ENCODE measurements at places on chromosomes 11 and 22.

- DNase-seq = no peak
Measured at GRCh38 chr11:40391679-40392078, 1067.8 kb downstream of the LRRC4C start.

DNA sequence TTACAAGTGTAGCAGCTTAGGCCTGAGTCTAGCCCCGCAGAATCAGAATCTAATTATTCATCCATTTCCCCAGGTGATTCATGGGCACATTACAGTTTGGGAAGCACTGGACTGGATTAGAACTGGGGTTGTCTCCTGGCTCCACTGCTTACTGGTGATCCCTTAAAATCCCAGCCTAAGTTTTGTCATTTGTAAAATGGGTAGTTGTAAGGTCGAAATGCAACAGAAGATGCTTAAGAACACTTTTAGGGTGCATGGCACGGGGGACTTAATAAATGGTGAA, 1.3 kb downstream of the STX3 start:
- DNase-seq = no peak

GRCh38 chr11:118111019-118111743, 24.4 kb upstream of the SMIM35 start:
- no peak for DNase-seq

GRCh38 chr22:44391481-44392445, 79.0 kb upstream of the SHISAL1 start:
- DNase-seq = no peak

GRCh38 chr11:130023204-130023603, 20.6 kb upstream of the PRDM10 start:
- no peak for DNase-seq

DNA sequence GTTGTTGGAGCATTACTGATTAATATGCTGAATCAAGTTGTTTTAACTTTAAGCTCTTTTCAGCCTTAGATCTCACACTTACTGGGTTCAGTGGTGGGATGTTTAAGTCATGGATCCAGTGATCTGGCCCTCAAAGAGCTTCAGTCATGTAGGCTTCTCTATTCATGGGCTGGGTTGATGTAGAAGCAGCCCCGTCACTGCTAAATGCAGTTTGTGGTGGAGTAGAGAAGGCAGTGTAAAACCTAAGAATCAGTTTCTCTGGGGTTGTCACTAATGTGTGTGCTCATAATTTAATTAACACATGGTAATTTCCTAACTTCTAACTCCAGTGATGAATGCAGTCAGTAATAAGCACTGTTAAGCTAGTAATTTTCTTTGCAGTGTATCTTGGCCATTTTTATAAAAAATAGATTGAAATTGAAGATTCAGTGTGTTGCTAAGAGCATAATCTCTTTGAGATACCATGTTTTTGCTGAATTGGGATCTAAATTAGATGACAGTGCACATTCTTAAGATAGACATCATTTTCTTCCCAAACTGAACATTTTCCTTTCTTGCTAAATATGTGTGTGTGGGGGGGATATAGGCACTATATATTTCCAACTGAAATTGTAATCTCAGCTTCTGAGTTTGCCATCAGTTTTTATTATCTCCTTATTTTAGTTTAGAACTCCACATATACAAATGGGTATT, 9.0 kb downstream of the SPCS2 start:
- no peak for DNase-seq

GRCh38 chr22:38285018-38285417, 12.2 kb upstream of the TMEM184B start:
- DNase-seq = no peak

DNA sequence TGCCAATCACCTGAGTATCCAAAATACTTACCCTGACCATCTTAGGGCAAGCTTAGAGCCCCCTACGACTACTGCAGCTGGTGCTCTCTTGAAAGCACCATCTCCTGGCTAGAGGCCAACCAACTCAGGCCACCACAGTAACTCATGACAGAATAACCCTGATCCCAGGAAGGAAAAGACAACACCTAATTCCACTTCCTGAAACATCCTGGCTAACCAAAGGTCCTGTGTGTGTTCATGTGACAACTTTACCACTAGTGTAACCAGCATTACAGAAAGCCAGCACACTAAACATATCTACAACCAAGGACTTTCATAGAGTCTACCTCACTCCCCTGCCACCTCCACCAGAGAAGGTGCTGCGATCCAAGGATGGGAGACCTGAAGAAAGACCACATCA, 17.4 kb upstream of the TMEM45B start:
- DNase-seq = no peak

- DNase-seq = no peak
Measured at GRCh38 chr11:87861030-87861429, 314.2 kb downstream of the RAB38 start.

- DNase-seq = peak; percentile 11
Measured at GRCh38 chr11:68750195-68751003, 921 bp downstream of the TESMIN start.

- no peak for DNase-seq
Measured at GRCh38 chr22:48868554-48868953, 959.1 kb downstream of the BRD1 start.

DNA sequence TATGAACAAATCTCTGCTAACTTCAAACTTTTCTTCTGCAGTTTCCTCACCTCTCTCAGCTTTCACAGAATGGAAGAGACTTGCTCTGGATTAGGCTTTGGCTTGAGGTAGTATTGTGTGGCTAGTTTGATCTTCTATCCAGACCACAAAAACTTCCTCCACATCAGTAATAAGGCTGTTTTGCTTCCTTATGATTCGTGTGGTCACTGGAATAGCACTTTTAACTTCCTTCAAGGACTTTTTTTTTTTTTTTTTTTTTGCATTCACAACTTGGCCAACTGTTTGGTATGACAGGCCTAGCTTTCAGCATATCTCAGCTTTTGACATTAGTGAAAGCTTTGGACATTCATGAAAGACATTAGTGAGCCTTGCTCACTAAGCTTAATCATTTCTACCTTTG, 47.5 kb upstream of the LRRC55 start:
- DNase-seq = no peak

- no peak for DNase-seq
Measured at GRCh38 chr11:10451426-10452116, 3.5 kb upstream of the AMPD3 start.

DNA sequence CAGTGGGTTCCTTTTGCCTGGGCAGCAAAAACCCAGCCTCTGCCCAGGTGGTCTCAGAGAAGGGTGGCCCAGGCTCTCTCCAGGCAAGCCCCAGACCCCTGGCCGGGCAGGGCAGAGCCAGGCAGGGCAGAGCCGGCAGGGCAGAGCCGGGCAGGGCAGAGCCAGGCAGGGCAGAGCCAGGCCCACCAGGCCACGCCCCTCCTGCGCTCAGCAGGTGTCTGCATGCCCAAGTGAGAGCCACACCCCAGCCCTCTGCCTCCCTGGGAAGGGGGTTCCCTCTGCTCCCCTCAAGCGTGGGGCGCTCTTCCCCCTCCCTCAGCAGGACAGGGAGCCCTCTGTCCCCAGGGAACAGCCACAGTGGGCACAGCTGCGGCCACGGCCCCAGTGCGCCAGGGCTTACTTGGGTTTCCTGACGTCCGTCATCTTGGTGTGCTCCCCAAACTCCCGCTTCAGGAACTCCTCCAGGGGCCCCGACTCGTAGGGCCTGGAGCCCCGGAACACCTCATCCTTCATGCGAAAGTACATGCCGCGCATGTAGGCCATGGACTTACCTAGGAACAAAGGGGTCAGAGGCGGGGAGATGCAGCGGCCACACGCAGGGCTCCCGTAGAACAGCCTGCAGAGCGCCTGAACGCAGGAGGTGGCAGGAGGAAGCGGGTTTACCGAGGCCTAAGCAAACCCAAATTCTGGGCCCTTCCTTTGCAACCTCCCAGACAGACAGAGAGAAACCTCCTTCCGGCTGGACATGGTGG, 10.1 kb upstream of the BAIAP2L2 start:
- no peak for DNase-seq

DNA sequence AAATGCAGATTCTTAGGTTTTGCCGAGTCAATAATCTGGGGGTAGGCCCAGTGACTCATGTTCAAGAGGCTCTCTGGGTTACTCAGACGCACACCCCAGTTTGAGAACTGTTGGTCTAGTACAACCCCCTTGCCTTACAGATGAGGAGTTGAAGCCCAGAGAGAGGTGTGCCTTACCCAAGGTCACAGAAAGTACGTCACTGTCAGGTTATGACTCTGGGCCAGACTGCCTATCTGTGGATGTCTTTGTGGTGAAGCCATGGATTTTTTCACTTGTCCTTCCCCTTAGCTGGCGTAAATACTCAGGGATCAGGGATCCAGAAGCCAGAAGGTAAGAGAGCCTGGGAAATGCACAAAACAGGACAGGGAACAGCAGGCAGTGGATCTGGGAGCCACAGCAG, 25.2 kb upstream of the NECTIN1 start:
- no peak for DNase-seq

DNA sequence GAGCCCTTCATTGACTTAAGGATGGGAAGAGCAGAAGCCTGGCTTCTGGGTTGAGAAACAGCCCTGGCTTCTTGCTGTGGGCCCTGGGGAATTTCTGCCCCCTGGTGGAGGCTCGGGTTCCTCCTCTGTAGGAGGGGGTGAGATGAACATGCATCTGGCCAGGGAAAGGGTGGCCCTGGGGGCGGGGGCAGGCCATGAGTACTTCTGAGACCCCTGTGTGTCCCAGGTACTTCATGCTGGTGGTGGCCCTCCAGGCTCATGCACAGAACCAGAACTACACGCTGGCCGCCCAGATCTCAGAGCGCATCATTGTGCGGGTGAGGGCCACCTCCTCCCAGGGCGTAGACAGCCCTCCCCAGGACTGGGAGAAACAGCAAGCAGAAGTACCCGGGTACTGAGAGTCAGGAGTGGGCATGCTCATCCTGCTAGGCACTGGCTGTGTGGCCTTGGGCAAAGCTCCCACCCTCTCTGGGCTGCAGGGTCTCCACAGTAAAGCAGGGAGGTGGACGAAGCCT, 15.8 kb downstream of the TMEM258 start:
- DNase-seq = peak; percentile 58

DNA sequence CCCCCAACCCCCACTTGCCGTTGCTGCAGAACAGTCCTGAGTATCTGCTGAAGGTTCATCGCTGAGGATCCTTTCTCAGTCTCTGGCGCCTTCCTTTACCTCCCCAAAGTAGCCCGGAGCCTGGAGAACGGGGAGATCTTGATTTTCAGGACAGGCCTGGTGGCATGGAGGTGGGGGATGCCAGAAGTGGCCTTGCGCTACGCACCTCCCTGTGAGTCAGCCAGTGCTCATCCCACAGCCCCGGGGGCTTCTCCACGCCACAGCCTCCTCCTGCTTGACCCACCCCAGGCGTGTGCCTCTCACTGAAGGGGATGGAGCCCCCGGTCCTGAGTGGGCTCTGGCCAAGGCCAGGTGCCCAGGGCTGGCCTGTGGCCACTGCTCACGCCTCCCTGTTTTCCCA, 339.6 kb downstream of the TBC1D22A start:
- DNase-seq = no peak

DNA sequence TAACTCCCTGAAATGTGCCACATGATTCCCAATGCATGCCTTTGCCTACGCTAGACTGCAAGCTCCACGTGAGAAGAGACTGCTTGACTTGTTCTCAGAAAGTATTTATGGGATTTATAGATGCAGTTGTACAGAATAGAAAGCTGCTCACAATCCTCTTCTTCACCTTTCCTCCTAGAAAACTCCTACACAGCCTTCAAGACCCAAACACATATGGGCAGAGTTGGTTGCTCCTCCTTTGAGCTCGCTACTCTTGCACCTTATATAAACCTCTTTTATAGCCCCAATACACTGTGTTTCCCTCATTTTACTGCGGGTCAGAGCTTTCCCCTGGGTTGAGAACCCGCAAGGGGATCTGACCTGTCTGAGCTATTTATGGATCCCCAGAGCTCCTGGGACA, 16.4 kb downstream of the C1QTNF6 start:
- DNase-seq = no peak

GRCh38 chr11:126824035-126824607, 176.4 kb downstream of the KIRREL3 start:
- no peak for DNase-seq

Measured in effector memory CD8-positive, alpha-beta T cell (primary cell).